A549 treated with CORT108297 at 1 μM for 4 hours (cell line): ENCODE measurements at places on chromosomes 1 and 21. TPM values are rescaled to one million over a fixed set of nuclear protein-coding genes. Genes with fewer than 3 reads are reported as not detected.

LRP8 gene
- 33.0 to 49.8 TPM (median 42.3 TPM) in 5 replicates for total RNA-seq

CGN gene
- total RNA-seq, result 1.1 to 1.6 TPM (median 1.4 TPM) in 5 replicates

KCNK1 gene
- total RNA-seq, result 15.1 to 18.9 TPM (median 17.1 TPM) in 5 replicates

CCDC185 gene
- total RNA-seq, result 0.08 to 0.13 TPM (median 0.10 TPM) in 4 of 5 replicates, not detected in the other

UBASH3A gene
- 0.10 to 0.16 TPM (median 0.13 TPM) in 5 replicates for total RNA-seq

GNAI3 gene
- total RNA-seq, result 4.5 to 5.8 TPM (median 5.0 TPM) in 5 replicates

KCNA2 gene
- total RNA-seq, result 0.02 to 0.13 TPM (median 0.02 TPM) in 5 replicates

ZNF669 gene
- 2.5 to 4.3 TPM (median 3.4 TPM) in 5 replicates for total RNA-seq

OR2L2 gene
- total RNA-seq, result not detected in 5 replicates

WNT4 gene
- total RNA-seq, result 0.17 to 0.26 TPM (median 0.23 TPM) in 5 replicates

CA6 gene
- total RNA-seq, result not detected in 5 replicates

SLC5A9 gene
- not detected in 5 replicates for total RNA-seq

CDCA8 gene
- total RNA-seq, result 45.8 to 49.2 TPM (median 46.8 TPM) in 5 replicates

TSSK3 gene
- 0.07 to 0.11 TPM in 2 of 5 replicates, not detected in the others for total RNA-seq

FBXO2 gene
- total RNA-seq, result 6.4 to 11.2 TPM (median 9.0 TPM) in 5 replicates

BROX gene
- total RNA-seq, result 18.2 to 24.2 TPM (median 20.2 TPM) in 5 replicates

SPRR1A gene
- total RNA-seq, result not detected in 5 replicates

PDZK1IP1 gene
- 5.6 to 9.7 TPM (median 7.6 TPM) in 5 replicates for total RNA-seq

RNF11 gene
- total RNA-seq, result 22.3 to 33.1 TPM (median 27.0 TPM) in 5 replicates

NR5A2 gene
- total RNA-seq, result 3.7 to 5.3 TPM (median 5.0 TPM) in 5 replicates

RXFP4 gene
- 0.07 TPM in 1 of 5 replicates, not detected in the others for total RNA-seq

CNIH3 gene
- total RNA-seq, result 0.25 to 0.69 TPM (median 0.56 TPM) in 5 replicates

PLA2G2F gene
- total RNA-seq, result not detected in 5 replicates

PPP2R5A gene
- total RNA-seq, result 23.1 to 26.2 TPM (median 24.3 TPM) in 5 replicates

BGLAP gene
- total RNA-seq, result 0.34 to 0.75 TPM (median 0.52 TPM) in 4 of 5 replicates, not detected in the other

KIRREL1 gene
- total RNA-seq, result 23.8 to 37.3 TPM (median 32.8 TPM) in 5 replicates

PTAFR gene
- total RNA-seq, result 0.14 to 0.32 TPM (median 0.25 TPM) in 5 replicates

KCNJ15 gene
- total RNA-seq, result 0.07 to 0.43 TPM (median 0.17 TPM) in 5 replicates

GSTM5 gene
- not detected in 5 replicates for total RNA-seq

TSPEAR gene
- not detected in 5 replicates for total RNA-seq

PTGS2 gene
- total RNA-seq, result 5.6 to 13.3 TPM (median 7.0 TPM) in 5 replicates

FCER1G gene
- total RNA-seq, result 0.16 to 0.36 TPM in 2 of 5 replicates, not detected in the others

TTC24 gene
- total RNA-seq, result not detected in 5 replicates

EPS15 gene
- total RNA-seq, result 8.6 to 15.5 TPM (median 11.7 TPM) in 5 replicates

CLDN17 gene
- not detected in 5 replicates for total RNA-seq

LCE3E gene
- 0.16 to 0.17 TPM in 2 of 5 replicates, not detected in the others for total RNA-seq

MTOR gene
- 11.6 to 14.6 TPM (median 14.1 TPM) in 5 replicates for total RNA-seq

CD46 gene
- total RNA-seq, result 92.2 to 125 TPM (median 110 TPM) in 5 replicates
